NCI-H187 (cell line): ENCODE measurements at places on chromosomes 3 and 15.
A peak's percentile ranks its signal among the peaks of the same experiment; 100 is the strongest.

DNA sequence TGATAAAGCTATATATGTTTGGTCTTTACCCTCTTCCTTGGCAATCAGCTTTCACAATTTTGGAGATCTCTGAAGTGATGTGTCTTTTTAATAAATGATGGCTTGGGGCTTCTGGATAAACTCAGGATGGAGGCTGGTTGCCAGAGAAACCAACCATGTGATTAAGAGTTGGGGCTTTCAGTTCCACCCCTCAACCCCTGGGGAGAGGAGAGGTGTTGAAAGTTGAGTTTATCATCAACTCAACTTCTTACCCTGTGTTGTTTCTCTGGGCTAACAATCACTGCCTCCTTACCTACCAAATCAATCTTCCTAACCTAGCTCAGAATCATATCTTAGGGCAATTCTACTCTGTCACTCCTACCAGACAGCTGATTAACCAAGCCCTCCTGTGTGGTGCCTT lies 735.8 kb downstream of the ZPLD1 start:
- DNase-seq, result no peak

- no peak for DNase-seq
Observed at GRCh38 chr15:76335307-76336253, 993 bp upstream of the ISL2 start.

DNA sequence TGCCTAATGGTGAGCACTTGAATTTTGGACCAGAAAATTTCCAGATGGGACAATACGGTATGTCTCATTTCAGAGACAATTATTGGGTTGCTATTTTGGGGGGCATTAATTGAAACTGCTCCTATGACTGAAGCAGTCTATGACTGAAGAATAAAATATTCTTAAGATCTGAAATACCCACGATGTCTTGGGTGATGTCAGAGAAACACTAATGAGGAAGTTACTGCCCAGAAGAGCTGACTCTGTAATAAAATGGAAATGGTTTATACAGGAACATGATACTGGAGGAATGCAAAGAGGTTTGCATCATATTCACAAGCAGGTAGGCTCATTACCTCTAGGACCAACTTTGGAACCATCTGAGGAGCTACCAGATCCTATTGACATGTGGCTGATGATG lies 68.7 kb downstream of the IL12A start:
- DNase-seq, result no peak

- no peak for DNase-seq
Observed at GRCh38 chr3:27507515-27508266, 23.5 kb upstream of the SLC4A7 start.

GRCh38 chr3:197367081-197367780 lies 68.8 kb upstream of the DLG1 start:
- DNase-seq, result peak; percentile 72

DNA sequence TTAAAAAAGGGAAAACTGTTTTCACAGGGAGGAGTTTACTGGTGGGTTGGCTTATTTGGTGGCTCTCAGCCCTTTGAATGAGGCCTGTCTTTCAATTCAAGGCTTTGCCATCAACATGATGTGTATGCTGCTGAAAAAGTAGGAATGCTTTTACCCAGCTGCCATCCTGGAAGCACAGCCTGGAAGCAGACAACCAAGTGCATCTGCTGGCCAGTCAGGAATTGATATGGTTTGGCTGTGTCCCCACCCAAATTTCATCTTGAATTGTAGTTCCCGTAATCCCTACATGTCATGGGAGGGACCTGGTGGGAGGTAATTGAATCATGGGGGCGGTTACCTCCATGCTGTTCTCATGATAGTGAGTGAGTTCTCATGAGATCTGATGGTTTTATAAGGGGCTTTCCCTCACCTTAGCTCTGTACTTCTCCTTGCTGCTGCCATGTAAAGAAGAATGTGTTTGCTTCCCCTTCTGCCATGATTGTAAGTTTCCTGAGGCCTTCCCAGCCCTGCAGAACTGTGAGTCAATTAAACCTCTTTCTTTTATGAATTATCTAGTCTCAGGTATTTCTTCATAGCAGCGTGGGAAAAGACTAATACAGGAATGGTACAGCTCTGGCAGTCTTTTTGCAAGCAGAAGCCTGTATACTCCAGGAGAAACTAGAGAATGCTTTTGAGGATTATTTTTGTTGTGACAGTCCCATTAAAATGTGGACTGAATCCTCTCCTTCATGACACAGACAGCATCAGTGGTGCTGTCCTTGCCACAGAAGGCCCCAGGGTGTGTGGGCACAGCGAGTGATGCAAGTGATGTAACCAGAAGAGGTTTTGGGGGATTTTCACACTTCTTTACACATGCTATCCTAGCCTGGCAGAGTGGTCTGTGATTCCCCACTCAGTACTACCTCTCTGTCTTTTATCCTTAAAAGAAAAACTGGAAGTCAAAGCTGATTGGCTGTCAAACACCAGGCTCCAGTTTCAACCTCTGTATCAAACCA lies 20.0 kb downstream of the PLCL2 start:
- no peak for DNase-seq

- DNase-seq, result no peak
Observed at GRCh38 chr3:52123106-52123725, 31.0 kb downstream of the POC1A start.
